ENCODE measurements at places on chromosomes 2 and 18.

DNA sequence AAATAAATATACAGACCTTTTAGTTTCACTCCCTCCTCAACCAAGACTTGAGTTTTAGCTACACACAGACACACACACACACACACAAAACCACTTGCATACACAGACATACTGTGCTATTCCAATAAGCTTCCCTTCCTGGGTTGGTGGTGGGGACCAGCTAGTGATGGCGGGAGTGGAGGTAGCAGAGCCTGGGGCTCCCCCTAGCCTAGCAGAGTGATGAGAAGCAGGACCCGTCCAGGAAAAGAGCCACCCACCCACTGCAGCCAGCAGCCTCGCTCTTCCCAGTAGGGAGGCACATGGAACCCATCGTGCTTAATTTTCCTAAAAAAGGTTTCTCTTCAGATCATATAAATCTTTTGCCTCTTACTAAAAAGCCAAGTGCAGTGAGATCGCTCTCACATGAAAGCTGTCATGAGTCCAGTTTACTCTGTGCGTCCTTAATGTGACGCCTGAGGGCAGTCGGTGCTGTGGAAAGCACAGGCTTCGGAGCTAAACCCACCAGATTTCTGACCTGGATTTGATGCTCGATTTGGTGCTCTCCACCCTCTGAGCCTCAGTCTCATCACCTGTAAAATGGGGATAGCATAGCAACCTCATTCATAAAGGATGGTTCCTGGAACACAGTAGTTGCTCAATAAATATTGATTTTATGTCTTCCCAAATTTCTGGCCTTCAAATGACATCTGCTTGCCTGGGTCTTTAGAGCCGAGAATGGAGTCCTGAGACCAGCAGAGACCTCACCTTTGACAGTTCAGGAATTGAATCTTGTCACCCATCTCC, 60.1 kb upstream of the YWHAQ start:
- DNase-seq, result no peak

DNA sequence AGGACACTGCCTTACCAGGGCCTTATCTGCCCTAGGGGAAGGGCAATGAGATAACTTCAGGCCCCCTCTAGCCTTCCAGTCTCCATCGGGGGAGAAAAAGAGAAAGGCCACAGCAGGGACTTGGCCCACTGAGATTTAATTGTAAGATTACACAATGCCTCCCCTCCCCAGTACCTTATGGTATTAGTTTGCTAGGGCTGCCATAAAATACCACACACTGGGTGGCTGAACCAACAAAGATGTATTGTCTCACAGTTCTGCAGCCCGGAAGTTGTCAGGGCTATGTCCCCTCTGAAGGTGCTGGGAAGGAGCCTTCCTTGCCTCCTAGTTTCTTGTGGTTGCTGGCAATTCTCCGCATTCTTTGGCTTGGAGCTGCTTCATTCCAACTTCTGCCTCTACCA, 34.8 kb upstream of the SPATA3 start:
- DNase-seq, result no peak

DNA sequence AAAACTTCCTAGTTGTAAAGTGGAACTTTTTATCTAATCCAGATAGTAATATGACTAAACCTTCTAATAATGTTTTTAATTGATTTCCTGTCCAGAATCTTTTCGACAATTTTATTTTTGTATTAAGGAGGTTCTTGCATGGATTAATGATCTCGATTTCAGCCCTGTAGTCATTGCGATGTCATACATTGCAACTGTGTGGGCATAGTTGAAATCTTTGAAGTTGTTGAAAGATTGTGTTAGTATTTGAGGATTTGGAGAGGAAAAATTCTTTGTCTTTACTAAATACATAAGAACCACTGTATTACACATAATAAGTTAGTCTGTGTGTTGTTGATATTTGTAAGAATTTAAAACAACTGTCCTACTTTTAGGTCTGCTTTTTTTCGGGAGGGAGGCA, 31.1 kb downstream of the ACSL3 start:
- DNase-seq, result no peak

DNA sequence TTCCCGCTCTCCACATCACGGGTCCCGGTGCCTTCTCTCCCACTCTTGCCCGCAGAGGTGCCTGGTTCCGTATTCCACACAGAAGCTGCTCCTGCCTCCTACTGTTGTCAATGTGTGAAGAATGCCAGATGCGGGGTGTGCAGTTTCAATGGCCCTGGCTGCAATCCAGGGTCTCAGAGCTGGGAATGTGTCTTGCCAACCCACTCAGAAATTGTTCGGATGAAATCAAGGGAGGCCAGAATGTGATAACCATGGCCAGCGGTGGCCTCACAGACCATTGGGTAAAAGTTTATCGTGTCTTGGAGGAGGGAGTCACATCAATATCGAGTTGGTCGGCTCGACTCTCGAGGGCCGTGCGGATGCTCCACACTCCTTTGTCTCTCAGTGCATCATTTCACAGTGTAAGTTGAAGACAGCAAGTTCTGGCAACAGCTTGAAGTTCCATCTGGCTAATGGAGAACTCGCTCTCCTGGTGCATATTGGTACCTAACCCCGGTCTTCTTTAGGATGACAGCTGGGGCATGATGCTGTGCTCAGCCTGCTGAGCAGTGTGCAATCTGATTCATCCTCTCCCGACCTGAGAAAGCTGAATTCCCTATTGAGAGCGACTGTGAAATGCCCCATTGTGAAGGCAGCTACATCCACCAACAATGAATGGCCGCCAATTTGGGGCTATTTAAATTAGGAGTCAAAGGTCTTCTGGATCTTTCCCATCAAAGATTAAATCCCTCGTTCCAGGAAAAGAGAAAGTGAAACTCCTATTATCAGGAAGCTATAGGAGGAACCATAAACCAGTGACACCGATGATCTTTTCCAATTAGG, 389.0 kb downstream of the SOX11 start:
- no peak for DNase-seq

DNA sequence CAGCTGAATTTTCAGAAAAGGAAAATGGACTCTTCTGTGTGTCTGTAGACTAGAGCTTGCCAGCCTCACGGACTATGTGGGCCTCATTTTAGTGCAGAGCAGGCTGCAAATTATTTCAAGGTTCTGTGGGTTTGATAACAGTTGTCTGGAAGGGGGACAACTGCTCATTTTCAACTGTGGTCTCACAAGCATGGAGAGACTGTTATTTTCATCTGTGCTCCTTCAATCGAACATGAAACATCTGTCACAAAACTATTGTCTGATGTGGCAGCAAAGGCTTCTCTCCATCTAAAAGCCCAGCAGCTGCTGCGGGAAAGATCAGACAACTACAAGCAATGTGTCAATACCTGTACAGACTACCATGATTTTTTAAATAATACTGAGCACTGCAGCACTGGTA, 211.8 kb downstream of the LRRTM4 start:
- DNase-seq, result no peak

DNA sequence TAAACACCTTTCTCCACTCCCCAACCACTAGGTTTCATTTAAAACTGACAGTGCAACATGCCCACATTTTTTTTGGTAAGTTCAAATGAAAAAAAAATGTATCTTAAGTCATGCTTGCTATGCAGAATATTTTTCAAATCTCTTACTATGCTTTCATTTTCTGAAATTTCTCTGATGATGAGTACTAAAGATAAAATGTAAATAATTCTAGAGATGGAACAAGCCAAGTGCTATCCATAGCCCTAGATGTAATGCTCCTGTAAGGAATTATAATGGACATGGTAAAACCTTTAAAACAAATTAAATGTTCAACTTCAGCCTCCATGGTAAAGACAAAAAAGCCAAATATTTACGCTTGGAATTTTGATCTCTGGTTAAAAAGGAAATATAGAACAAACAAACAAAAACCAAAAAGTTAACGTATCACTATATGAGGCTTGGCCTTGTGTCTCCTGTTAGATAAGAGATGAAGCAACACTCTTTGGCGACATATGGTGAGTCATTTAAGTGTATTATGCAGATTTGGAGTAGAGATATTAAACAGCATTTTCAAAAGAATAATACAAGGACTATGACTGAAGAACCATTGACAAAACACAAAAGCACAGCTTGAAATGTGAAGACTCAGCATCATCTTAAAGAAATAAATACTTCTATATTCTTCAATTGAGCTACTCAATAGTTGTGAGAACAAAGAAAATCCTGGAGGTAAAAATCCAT, 392.0 kb upstream of the LYPD1 start:
- no peak for DNase-seq

GRCh38 chr2:239853121-239853520, 172.0 kb downstream of the NDUFA10 start:
- DNase-seq, result no peak

DNA sequence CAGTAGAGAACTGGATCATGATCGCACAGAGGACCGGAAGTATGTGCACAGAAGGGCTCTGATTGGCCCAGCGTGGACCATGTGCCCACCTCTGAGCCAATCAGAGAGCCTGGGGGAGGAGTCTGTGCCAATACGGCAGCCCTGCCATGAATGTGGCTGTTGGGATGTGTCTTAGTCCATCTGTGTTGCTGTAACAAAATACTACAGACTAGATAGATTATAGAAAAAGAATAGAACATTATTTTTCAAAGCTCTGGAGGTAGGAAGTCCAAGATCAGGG, 132.0 kb downstream of the NDUFA10 start:
- no peak for DNase-seq

GRCh38 chr2:112904883-112905282, 6.1 kb upstream of the IL37 start:
- no peak for DNase-seq

- DNase-seq, result no peak
These were observed 98.3 kb downstream of the FMNL2 start for GRCh38 chr2:152433289-152433688.

GRCh38 chr2:120545521-120546047, 190.1 kb upstream of the GLI2 start:
- DNase-seq, result no peak

DNA sequence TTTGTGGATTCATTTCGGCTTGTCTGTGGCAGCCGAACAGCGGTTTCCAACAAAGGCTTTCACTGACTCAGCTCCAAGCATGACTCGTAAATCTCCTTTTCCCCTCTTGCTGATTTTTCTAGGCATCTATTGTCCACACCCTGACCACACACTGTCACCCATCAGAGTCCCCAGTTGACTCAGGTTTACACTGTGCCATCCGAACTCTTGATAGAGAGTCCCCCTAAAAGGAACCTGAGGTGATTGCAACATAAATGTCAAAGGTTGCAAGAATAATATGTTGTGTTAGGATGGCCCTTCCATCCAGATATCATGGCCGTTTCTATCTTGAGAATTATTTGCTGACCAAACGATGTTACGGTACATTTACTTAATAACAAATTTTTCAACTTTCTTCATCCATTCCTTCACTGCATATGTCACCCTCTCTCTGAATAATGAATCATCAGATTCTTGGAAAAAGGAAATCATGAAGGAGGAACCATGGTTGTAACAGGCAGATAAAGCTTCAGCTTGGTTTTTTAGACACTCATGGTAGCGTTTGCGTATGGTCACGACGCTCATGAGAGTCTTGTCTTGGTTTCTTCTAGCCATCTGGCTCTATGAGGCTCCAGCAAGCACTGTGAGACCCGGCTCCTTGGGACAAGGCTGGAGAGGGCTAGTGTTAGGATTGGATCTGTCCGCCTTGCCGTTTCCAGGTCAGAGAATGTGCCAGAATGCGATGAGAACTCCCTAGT, 72.1 kb downstream of the NPAS2 start:
- peak; percentile 67 for DNase-seq

- DNase-seq, result no peak
These were observed 168.6 kb downstream of the ZNF407 start for GRCh38 chr18:74766251-74766650.

- DNase-seq, result no peak
These were observed 120.4 kb downstream of the L3MBTL4 start for GRCh38 chr18:6294148-6294784.

- DNase-seq, result no peak
These were observed 97.9 kb upstream of the IL1R2 start for GRCh38 chr2:101893681-101894381.

DNA sequence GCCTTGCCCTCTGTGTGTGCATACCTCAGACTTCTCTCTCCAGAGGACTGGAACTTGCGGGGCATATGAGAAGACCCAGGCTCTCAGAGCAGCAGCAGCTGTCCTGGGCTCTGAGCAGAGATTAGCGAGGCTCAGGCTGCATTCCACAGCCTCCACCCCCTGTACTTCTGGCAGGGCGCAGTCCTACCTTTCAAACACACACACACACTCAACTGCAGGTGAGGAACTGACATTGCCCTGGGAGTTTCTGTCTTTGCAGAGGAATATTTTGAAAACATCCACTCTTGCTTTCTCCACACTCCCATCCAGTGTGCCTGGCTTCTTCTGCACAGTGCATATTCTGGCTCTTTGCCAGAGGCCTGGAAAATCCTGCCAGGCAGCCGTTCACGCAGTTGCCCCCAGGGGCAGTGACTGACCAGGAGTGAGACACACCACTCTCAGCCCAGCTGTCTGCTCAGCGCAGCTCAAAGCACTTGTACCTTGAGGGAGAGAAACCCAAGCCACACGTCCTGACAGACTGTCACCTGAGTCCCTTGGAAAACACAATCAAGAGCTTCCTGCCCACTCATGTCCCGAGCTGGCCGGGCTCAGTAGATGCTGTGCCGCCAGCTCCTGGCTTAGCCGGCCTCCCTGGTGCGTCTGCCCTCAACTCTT, 460.8 kb downstream of the RNF144A start:
- DNase-seq, result no peak

- DNase-seq, result no peak
These were observed 41.0 kb downstream of the DTNB start for GRCh38 chr2:25632396-25632795.

GRCh38 chr2:226048611-226049010, 649.1 kb downstream of the NYAP2 start:
- peak; percentile 9 for DNase-seq

DNA sequence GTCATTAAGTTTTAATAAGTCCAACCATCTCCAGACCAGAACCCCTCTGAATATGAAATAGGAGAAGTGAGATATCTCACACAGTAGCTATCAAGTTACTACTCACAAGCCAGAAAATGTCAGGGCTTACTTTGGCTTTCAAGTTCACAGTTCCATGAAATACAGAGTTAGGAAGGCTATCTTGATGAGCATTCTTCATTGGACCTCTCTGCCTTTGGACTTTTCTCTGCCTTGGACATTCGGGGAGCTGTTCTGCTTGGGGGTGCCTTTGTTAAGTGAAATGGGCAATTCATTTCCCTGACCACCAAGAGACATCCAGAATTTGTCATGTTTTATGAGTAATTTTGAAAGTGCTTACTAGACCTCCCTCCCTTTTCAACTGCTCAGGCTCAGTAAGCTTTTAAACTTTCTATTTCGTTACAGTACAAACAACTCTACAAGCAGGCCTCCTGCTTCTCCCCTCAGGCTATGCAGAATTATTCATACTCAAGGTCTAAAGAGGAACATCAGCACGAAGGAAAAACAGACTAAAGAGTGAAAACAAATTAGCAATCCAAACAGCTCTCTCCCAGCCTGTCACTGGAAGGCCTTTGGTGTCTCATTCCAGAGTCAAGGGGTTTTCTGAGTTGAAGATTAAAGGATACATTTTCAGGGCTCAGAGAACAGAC, 95.3 kb downstream of the MREG start:
- peak; percentile 56 for DNase-seq

GRCh38 chr2:181895818-181896217, 4.3 kb downstream of the ITPRID2 start:
- no peak for DNase-seq

Data from AG20443 (cell line).